ENCODE measurements at places on chromosomes 6 and 20.

GRCh38 chr6:161369339-161369738, 95.5 kb upstream of the AGPAT4 start:
- no peak for DNase-seq

- DNase-seq, result no peak
Observed at GRCh38 chr20:57157106-57157691, 109.2 kb downstream of the BMP7 start.

GRCh38 chr20:53869466-53870258, 200.7 kb downstream of the BCAS1 start:
- DNase-seq, result peak; percentile 74

DNA sequence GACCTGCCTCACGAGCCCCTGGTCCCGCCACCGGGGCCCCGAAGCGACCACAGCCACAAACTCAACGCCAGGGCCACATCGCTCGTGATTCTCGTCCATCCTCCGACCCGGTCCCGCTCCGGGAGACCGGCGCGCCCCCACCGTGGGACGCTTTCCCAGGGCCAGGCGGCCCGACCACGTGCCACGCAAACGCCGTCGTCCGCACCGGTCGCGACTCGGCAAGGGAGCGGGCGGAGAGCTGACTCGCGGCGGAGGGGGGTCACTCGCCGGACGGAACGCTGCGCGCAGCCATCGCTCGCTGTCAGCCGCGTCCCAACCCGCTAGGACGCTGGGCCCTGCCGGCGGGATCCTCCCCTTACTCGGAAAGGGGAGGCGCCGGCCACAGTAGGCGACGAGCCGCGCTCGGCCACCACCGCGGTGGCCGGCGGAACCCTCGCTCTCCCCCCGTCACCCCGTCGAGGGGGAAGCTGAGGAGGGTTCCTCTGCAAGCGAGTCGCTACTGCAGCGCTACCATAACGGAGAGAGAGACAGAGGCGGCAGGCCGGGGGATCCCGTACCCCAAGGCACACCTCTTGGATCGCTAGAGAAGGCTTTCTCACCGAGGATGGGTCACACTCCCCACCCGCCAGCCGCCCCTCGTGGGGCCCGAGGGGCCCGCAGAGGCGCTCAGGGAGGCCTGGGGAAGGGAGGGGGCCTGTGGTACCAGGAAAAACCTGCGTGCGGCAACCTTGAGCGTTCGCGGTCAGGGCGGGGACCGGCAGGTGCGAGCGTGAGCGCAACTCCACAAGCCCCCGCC, 511.8 kb upstream of the ZNF337 start:
- DNase-seq, result peak; percentile 47

DNA sequence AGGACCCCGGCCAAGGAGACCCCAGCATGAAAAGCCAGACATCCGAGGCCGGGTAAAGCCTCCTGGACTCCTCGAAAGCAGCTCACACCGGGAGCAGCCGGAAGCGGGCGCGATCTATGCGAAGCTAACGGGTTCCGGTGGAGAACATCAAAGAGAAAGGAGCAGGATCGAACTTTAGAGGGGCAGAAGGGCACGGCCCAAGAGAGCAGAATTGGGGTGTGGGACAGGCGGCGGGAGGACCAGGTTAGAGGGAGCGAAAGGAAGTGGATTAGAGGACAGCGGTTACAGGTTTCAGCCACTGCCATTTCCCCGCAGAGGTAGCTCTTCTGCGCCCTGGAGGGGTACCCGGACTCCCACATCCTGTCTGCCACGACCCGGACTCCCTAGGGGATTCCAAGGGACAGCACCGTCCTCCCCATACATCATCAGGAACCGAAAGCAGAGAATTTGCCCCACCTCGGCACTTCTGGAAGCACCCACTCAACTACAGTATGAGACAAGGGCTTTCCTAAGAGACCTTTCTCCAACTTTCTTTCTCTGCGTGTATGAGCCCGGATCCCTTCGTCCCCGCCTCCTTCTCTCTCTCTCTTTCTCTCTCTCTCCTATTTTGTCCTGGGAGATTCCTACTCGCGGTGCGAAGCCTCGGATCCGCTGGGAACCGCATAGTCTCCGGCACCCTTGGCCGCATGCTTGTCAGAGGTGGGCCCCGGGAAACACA, 507 bp upstream of the VGLL2 start:
- DNase-seq, result no peak

GRCh38 chr6:134211297-134211696, 106.6 kb downstream of the SGK1 start:
- no peak for DNase-seq

- no peak for DNase-seq
Observed at GRCh38 chr6:121934451-121934850, 465.0 kb upstream of the HSF2 start.

- DNase-seq, result no peak
Observed at GRCh38 chr20:48338717-48339116, 489.1 kb downstream of the PREX1 start.

GRCh38 chr6:42224222-42225028, 6.8 kb upstream of the MRPS10 start:
- DNase-seq, result no peak

- DNase-seq, result no peak
Observed at GRCh38 chr6:79522609-79523008, 14.6 kb downstream of the LCA5 start.

GRCh38 chr6:118263921-118264486, 284.1 kb upstream of the PLN start:
- DNase-seq, result no peak

DNA sequence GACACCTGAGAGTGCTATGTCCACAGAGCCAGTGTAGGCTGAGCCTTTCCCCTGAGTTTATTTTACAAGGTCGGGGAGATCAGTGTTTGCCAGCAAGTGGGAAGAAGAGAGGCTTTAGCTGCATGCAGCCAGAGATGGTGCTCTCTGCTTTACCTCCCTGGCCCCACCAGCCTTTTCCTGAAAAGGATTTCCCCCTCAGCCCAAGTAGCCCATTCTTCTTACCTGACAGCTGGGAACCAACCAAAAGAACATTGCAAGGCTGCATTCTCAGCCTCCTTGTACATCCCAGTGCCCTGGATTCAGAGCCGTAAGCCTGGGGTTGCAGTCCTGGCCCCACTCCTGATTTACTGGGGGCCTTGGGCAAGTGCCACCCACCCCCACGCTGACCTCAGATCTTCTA, 16.9 kb downstream of the SNPH start:
- DNase-seq, result no peak

DNA sequence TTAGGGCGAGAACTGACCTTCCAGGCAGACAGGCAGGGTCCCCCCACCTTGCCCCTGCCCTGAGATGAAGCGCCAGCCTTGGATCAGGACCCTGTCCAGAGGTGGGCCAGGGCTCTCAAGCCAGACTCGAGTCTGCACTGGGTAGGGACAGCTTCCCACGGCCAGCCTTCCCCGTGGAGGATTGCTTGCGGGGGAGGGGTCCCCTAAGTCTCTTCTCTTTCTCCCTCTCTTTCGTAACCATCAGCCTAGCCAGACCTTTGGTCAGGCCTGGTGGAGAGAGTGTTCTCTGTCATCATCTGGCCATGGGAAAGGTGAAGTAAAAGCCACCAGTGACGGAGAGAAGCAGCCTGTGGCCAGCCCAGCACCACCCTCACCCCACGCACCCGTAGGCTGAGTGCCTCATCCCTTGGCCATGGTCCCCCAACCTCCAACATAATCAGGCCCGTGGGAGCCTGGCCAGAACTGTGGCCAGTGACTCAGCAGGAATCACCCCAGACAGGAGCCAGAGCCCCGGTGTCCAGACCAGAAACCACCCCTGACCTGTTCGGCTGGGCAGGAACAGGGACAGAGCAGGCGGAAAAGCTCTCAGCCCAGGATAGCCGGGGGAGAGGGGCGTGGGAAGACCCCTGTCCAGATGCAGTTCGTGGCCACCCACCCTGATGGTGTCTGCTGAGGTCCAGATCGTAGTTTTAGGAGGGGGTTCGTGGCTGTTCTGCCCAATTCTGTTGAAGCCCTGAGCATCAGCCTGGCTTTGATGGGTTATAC, 47.1 kb downstream of the SNAI1 start:
- DNase-seq, result no peak

- DNase-seq, result no peak
Observed at GRCh38 chr20:44471481-44471882, 4.2 kb upstream of the TTPAL start.

DNA sequence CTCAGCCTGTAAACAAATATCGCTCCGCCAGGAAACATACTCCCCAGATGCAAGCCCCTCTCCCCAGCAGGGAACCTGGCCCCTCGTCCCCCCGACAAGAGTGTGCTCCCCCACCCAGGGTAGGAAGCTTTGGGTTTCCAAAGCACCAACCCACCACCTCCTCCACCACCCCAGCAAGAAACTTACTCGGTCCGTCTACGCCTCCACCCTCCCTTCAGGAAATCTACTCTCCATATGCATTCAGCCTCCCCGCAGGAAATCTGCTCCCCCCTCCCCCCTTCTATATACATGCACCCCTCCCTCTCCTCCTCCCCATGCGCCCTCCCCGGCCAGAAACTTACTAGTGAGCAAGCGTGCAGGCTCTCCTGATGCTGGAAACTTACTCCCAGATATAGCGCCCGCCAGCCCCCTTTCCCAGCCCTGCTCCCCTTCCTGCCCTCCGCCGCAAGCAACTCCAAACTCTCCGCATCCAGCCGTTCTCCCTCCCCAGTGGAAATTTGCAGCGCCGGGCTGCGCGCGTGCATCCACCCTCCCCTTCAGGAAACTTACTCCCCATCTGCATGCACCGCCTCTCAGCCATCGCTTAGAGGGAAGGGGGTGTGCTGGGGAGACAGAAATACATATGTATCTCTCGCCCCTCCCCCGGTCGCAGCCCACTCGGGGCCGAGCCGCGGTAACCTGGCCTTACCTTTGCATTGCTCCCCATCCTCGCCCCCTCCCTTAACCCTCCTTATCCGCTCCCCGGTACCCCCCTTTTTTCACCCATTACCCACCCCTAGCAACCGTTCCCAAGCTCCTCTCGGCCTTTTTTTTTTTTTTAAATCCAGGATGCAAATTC, at the start of gene TRERF1:
TSS of gene TRERF1 (minus strand) at position 594 of the 838 bp plus-strand sequence. CDS start 182,336 bp downstream, outside the sequence.
- peak; percentile 57 for DNase-seq

- no peak for DNase-seq
Observed at GRCh38 chr6:24930431-24930871, 5.3 kb downstream of the RIPOR2 start.

DNA sequence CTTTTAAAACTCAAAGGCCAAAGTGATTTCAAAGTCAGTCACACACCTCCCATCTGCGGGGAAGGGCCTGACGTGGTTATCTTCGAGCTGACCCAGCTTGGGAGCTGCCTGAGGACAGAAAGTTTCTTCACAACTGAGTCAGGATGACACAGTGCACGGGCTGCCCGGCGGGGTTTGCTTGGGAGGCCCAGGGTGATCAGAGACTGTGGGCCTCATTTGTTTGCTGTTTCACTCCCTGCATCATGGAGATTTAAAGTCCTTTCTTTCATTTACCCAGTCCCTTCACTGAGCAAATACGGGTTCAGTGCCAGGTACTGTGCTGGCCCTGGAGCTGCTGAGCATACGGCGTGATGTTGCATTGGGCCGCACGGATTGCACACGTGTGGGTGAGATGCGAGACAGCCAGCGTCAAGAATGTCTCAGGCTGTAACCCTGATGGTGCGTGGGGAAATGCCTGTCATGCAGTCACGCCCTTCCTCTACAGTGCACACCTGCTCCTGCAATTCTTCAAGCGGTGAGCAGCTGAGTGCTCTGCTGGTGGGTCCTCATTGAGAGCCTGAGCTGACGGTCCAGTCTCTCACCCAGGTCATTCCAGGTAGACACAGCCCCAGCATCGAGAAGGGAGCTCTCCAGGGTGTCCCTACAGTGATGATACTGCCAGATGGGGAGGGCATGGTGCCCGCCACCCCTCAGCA, 82.7 kb upstream of the PMEPA1 start:
- DNase-seq, result no peak

DNA sequence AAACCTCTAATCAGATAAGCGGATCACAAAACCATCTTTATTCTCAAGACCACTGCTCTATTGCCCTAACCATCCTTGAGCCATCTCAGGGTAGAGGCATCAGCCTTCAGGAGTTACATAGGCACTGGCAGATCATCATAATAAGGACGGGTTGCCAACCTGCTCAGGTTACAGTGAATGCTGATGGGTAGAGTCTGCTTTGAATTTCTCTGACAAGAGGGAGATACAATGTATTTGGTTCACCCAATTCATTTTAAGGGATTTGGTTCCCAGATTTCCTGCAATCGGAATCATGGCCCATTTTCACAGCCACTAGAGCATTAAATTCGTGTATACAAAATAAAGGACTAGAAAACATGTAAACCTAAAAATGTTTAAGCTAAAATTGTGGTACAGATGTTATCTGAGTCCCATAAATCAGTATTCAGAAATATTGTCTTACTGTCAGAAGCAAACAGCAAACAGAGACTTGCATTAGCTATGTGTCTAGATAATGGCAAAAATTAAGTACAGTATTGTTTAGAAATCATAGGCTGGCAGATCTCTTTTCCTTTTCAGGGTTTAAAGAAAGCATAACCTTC, 41.9 kb upstream of the TMEM170B start:
- DNase-seq, result no peak

DNA sequence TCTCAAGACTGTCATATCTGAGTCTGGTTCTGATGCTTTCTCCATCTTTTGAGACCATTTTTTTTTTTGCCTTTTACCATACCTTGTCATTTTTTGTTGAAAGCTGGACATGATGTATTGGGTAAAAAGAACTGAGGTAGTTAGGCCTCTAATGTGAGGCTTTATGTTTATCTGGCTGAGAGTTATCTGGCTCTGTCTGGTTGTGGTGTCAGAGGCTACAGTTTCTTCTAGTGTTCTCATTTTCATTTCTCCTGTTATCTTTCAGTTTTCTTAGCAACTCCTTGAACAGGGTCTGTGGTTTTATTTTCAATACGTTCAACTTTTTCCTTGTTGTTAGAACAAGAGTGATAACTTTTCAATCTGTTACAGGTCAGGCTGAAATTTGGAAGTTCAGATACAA, 49.2 kb upstream of the ATXN1 start:
- DNase-seq, result no peak

DNA sequence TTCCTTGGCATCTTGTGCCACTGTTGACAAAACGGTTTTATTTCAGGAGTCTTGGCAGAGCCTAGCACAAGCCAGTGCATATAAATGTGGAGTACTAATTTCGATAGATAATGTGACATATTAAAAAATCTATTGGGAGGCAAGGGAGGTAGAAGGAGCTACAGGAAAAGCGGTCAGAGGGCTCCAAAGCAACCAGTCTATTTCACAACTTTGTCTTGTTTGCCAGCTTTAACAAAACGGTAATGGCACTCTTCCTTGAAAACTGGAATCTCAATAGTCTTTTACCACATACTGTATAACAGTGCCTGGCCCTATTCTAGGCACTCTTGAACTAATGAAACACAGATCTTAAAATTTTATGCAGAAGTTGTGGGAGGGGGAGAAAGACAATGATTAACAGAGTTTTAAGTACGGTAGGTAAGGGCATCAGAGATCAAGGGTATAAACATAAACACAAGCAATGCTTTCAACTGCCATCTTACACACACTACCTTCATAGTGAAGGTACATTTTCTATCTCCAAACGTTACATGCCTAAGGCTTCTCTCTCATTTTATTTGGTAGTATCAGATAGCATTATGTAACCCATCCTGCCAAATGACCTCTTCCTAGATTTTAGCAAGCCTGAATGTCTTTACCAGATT, 33.5 kb upstream of the SYNCRIP start:
- no peak for DNase-seq

GRCh38 chr6:107618672-107619071, 128.8 kb downstream of the SOBP start:
- DNase-seq, result peak; percentile 20

- no peak for DNase-seq
Observed at GRCh38 chr6:142325111-142325510, 23.3 kb downstream of the ADGRG6 start.

Data from stimulated activated CD4-positive, alpha-beta T cell treated with anti-CD3 and anti-CD28 coated beads, Interleukin-2, amount 100 ng/mL, for 24 hours (primary cell).